ENCODE measurements at places on chromosomes 7 and 10.
A peak's percentile ranks its signal among the peaks of the same experiment; 100 is the strongest.

DNA sequence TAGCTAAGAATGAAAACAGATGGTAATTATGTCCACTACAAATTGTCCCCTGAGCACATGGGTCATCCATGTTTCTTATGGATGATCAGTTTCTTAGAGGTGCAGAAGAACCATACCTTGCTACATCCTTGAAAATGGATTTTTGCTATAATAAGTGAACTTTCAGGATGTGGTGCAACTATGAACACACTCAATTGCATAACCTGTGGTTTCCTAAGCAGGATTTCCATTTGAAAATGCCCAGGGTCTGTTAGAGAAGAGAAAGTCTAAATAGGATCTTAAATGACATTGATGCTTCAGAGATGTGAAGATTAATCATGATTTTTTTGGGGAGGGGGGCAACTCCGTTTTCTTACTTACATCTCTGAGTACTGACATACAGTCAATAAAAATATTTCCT, 39.6 kb upstream of the CACNB2 start:
- no peak for DNase-seq

- no peak for DNase-seq
Measured at GRCh38 chr10:103244666-103245271, 918 bp upstream of the RPEL1 start.

- no peak for DNase-seq
Measured at GRCh38 chr7:14793151-14793550, 109.4 kb downstream of the DGKB start.

- no peak for DNase-seq
Measured at GRCh38 chr10:29005988-29006387, 282.9 kb upstream of the LYZL1 start.

DNA sequence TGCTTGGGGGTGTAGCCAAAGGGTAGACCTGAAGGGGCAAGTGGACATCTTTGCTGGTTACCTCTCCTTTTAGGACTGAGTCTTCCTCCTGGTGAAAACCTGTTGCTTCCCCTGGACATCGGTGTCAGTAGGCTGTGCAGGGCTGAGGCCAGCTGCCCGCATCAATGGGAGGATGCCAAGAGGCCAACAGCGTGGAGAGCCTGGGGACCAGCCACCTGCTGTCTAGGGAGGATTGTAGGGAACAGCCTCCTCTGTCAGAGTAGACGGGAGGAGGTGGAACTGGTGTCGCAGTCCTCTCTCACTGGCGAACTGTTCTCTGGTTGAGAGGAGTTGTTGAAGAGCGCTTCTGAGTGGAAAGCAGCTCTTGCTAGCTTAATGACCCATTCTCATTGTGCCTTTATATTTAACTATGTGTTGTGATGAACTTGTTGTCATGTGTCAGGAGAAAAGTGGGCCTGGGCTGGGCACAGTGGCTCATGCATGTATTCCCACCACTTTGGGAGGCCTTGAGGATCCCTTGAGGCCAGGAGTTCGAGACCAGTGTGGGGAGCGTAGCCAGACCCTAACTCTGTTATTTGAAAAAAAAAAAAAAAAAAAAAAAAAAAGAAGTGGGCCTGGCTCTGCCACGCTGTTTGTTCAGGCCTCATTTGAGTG, 1.8 kb downstream of the SUFU start:
- DNase-seq, result no peak

DNA sequence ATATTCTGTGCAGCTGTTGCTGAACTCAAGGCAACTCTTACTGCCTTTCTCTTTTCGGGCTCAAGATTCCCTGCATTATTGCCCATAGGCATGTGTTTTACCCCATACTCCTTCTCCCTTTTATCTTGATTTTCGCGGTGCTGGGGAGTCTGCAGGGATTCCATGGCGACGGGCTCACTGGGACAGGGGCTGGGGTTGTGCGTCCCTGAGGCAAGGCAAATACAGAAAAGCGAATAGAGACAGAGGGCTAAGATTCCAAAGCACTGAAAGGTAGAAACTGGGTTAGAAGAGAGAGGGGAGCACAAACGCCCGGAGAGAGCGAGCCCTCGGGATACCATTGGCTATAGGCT, 519 bp upstream of the RPP38 start:
- no peak for DNase-seq

- DNase-seq, result no peak
Measured at GRCh38 chr7:94618126-94618525, 37.8 kb downstream of the SGCE start.

DNA sequence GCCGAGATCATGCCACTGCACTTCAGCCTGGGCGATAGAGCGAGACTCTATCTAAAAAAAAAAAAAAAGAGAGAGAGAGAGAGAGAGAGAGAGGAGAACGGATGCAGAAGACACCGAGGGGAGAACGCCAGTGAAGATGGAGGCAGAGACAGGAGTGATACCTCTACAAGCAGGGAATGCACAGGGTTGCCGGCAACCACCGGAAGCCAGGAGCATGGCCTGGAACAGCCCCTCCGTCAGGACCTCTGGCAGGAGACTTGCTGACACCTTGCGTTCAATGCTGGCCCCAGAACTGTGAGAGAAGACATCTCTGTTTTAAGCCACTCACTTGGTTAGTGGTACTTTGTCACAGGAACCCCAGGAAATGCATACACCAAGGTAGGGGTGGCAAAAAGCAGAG, 38.1 kb upstream of the DUSP5 start:
- DNase-seq, result no peak

DNA sequence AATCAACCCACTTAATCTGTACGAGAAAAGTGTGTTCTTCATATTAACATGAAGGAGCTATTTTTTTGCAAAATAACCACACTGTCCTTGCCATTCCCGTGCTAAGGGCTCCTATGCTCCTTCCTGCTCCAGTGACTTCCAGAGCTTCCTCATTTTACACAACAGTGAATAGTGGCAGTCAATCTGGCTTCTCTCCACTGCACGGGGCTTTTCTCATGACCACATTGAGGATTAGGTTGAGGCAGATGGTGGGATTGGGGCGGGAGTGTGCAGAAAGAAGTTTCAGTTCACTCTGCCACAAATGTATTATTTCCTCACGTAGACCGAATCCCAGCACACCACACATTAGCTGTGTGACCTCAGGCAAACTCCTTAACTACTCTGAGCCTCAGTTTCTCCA, 235.1 kb downstream of the ARHGAP12 start:
- DNase-seq, result no peak

DNA sequence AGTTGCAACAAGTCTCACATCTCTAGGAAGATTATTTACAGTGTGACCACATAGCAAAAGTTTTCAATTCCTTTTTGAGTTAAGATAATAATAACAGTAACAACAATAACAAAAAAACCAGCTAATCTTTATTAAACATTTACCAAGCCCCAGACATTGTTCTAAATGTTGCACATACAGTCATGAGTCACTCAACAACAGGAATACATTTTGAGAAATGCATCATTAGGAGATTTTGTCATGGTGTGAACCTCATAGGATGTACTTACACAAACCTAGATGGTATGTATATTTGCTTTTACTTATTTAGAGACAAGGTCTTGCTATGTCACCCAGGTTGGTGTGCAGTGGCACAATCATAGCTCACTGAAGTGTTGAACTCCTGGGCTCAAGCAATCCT, 52.0 kb downstream of the SPAM1 start:
- no peak for DNase-seq

DNA sequence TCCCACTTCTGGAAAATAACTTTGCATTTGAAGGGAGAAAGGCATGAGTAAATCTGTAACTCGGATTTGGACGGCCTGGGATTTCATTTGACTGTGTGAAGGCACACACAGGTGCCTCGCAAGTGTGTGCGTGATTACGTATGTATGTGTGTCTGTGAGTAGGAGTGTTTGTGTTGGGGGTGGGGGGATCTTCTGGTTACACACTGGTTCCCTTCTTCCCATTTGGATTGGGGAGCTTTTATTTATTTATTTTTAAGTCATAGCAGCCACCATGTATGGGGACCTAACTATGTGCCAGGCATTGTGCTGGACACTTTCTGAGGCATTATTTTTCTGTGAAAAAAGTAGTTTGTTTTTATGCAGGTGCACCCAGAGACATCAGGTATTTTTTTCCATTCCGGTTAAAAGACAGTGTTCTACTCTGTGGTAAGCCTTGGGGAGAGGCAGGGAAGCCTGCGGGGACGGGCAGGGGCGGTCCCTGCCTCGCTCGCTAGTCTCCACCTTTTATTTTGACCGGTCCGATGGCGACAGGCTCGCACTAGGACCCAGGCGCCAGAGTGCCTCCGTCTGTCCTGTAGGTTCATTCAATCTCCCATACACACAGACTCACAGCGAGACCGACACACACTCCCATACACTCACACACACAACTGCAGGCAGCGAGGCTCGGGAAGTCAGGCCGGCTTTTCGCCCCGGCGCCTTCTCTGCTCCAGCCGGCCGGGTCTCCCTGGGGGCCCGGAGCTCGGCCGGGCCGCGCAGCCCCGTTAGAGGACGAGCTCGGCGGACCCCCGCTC, at the start of gene MXI1:
TSS of gene MXI1 (plus strand) at position 595 of the 794 bp plus-strand sequence. CDS start 204 bp downstream, outside the sequence.
- peak; percentile 8 for DNase-seq

- DNase-seq, result no peak
Measured at GRCh38 chr10:68992636-68993440, 4.2 kb downstream of the KIFBP start.

- no peak for DNase-seq
Measured at GRCh38 chr7:129741743-129742213, 130.3 kb downstream of the NRF1 start.

- DNase-seq, result no peak
Measured at GRCh38 chr7:74561898-74562613, 95.5 kb upstream of the GTF2I start.

DNA sequence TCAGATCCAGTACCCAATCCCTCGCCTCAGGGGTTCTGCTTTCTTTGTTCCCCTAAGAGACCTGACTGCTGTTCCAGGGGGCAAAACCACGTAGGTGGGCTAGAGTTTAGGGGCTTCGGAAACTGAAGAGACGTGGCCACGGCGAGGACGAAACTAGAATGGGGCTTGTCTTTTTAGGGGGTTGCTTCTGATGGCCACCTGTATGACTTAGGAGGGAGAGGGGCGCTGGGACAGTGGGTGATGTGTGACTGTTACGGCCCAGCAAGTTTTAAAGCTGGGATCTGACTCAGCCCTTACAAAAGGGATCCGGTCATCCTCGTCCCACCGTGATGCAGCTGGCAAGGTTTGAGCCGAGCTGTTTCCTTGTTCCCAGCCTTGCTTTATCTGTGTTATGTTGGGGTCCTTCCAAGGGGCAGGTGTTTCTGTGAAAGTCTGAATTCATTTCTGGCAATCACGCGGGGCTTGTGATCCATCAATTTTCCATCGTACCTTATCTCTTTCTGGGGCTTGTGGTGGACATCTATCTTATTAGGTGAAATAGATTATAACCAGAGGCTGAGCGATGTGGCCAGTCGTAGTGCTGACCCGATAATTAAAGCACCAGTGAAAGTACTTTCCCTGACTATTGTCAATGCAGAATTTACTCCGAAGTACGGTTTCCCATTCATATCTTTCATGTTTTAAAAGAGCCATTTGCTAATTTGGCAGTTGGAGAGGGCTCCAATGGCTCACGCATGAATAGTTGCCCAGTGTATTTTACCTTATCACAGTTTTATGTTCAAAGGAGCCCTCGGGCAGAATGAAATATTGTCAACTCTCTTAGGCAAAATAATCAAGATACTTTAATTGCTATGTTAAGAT, 830 bp downstream of the MET start:
- DNase-seq, result no peak

Measured in esophagus squamous epithelium (tissue), 5 donors.